CD4-positive, alpha-beta memory T cell (primary cell): ENCODE measurements at places on chromosomes 11 and 22.

DNA sequence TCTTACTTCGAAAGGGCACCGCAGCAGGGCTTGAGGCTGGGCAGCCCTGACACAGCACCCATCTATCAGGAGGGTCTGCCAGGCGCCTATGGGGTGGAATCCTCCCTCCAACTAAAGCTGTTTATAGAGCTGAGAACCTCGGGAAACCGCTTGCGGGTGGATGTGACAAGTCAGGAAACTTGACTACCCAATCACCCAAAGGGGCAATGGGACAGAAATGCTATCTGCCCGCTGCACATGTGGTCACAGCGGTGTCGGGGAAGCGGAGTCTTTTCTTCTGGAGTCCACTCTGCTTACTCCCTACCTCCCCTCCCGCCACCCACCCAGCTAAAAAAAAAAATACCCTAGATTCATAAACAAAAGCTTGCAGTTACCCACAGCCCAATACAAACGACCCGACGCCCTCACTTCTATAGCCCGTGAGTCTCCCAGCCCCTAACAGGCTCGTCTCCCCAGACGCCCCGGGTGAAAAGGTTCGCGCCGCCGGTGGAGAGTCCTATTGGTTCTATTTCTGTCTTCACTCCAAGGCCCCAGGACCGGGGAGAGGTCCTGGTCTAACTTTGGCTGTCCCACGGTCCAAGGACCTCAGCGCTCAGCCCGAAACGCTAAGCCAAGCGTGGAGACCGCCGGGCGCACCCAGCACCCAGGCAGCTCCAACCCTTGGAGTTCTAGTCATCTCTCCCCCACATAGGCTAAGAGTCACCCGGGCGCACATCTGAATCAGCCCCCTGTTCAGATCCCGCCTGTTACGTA lies 1.4 kb downstream of the TRPC6 start:
- no peak for DNase-seq

- no peak for DNase-seq
Observed at GRCh38 chr11:74278721-74279161, 32.7 kb downstream of the P4HA3 start.

GRCh38 chr11:70859180-70859579 lies 393.2 kb downstream of the SHANK2 start:
- no peak for DNase-seq

DNA sequence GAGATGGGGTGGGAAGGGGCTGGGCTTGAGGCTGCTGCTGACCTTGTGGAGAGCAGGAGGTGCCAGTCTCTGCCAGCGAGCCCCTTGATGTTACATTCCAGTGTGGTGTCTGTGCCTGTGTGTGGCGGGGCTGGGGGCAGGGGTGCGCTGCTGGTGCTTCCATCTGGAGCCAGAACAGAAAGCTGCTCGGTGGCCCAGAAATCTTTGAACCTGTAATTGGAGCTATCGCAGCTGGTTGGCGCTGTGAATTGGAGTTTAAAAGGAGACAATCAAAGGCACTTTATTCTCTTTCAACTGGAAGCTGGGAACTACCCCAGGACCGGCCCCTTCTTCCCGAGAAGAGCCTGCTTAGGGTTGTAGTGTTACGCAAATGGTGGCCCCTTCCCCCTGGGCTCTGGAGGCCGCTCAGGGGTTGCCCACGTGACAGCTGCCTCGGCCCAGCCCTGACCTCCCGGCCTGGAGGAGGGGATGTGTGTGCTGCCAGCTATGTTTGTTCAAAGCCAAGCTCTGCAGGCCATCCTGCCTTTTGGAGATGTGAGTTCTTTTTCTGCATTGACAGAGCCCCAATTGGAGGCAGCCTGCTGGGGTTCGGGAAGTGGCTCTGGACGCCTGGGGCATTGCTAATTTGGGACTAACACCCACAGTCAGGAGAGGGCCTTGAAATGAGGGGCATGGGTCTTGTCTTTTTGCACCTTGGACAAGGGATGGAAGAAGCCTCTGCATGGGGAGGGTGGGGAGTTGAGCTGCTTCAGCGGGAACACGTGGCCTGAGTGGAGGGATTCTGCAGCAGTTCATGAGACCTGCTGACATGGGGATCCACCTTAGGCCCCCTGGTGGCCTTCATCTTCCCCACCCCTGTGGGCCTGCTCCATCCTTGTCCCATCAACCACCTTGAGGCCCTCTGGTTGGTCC lies 14.0 kb upstream of the ARSA start:
- DNase-seq: no peak

DNA sequence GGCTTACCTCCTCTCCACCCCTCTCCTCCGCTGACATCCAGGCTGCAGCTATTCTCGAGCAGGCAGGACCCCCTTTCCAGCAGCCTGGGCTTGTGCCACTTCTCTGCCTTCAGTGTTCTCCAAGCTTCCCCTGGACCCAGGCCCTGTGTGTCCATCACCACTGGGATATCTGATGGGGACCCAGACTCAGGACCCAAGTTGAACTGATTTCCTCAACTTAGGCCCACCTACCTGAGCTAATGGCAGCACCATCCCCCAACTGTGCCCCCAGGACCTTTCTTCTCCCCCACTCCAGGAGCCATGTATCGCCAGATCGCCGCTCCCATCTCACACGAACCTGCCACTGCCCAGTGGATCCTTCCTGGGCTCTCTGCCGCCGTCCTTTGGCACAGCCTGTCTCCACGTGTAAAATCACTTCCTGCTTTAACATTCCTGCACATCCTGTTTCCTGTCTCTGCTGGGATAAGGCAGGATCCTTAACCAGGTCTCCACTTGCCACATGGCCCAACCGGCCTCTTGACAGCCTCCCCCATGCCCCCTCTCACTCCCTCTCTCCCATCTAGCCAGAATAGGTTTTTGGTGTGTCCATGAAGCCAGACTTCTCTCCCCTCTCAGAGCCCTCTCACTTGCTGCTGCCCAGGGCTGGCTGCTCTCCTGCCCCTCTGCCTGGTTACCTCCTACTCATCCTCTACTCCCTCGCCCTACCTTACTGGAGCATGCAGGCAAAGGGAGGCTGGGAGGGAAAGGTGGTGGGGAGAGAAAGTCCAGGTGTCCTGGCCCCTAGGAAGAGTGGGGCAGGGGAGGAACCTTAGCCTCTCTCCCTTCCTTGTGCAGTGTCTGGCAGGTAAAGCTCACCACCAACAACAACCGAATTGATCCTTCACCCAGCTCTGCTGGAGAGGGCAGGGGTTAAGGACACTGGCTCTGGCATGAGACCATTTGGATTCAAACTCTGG lies 9.4 kb downstream of the SPATA19 start:
- DNase-seq: no peak

DNA sequence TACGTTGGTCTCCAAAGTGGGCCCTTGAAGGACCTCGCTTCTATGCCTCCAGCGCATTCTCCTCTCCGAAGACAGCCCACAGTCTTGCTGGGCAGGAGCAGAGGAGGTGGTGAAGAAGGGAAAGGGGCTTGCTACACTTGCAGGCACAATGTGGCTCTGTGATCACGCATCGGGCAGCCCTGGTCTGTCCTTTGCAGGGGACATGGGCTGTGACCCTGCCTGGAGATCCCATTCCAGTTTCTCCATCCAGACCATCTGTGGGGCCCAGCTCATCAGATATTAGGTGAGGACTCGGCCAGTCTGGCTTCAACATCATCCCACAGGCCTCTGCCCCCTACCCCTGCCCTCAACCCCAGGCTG lies 810 bp downstream of the APOA1 start:
- DNase-seq: no peak

- DNase-seq: no peak
Observed at GRCh38 chr11:95567685-95568084, 221.9 kb downstream of the FAM76B start.

DNA sequence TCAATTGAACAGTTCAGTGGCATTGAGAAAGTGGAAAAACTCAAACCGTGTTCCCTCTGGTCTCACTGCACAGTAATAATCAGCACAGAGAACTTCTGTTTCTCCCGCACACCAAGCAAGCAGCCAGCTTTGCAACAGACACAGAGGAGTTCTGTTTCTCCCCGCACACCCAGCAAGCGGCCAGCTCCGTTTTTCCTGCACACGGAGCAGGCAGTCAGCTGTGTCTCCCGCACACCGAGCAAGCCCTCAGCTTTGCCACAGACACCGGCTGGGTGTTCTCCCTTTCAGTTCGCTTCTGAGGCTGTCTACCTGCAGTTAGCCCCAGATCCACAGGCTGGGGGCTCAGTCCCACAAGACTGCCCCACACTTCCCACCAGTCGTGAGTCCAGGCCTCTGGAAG lies 9.9 kb upstream of the TALDO1 start:
- DNase-seq: no peak

- no peak for DNase-seq
Observed at GRCh38 chr11:67463680-67464410, 5.2 kb downstream of the TMEM134 start.

DNA sequence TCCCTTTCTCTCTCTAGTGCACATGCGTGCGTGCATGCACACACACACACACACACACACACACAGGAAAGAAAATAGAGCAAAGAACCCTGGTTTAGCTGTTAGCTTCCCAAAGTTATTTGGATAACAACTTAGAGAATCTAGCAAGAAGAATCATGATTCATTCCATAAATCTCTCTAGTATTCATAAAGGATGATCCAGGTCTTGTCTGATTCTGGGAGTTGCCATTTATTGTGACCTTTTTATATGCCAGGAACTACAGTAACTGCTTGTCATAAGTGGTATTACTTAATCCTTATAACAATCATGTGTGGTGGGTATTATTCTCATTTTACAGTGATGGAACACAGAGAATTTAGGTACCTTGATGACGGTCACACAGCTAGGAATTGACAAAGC lies 141.5 kb upstream of the MTMR2 start:
- DNase-seq: no peak

GRCh38 chr11:108788565-108789199 lies 123.8 kb downstream of the DDX10 start:
- DNase-seq: no peak

DNA sequence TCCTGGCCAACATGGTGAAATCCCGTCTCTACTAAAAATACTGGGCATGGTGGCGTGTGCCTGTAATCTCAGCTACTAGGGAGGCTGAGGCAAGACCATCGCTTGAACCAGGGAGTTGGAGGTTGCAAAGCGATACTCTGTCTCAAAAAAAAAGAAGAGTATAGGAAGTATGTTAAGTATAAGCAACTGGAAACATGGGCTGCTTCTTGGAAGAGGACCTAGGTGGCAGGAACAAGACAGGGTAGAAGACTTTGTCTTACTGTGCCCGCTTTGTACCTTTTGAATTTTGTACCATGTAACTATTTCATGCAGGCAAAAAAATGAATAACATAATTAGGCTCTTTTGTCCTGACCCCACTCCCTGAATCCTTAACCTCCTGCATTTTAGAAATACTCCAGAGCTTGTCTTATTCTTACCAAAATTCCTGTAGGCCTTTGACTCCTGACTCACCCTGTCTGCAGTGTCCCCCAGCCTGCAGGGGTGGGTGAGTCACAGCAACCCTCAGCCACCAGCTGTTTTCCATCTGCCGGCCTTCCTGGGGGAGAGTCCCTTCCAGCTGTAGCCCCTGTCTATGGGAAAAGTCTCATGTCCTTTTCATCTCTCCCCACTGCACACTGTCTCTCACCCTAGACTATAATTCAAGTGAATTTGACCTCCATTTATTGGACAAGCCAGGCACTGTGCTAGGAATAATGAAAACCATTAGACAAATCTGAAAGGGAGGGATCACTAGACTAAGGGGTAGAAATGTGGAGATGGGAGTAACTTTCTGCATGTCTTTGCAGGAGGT lies 41.8 kb downstream of the TXN2 start:
- DNase-seq: no peak
